ENCODE measurements at places on chromosomes 7 and 10. TPM values are rescaled to one million over a fixed set of nuclear protein-coding genes. Genes with fewer than 3 reads are reported as not detected.

- peak; percentile 90 for DNase-seq
These were observed 297.0 kb upstream of the AUTS2 start for GRCh38 chr7:69301253-69301652.

- no peak for DNase-seq
These were observed 291.5 kb downstream of the SDK1 start for GRCh38 chr7:3592401-3593134.

DNA sequence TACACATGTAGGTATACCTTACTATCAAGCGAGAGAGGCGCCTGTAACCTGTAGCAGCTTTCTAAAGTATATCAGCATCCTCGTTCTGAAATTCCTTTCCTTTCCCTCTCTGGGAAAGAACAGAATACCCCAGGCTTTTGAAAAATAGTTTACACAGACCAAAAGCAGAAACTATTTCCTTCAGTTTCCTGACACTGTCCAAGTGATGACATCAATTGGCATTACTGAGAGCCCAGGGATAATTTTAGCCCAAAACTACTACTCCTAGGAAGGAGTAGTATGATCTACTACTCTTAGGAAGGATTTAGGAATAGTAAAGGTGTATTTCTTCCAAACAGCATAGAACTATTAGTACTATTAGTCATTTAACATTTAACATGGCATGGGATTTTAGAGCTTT is 6.0 kb downstream of the GNG11 start:
- no peak for DNase-seq

- no peak for DNase-seq
These were observed 1.9 kb downstream of the CHAT start for GRCh38 chr10:49615721-49616120.

Gene AKR1C4
- total RNA-seq: not detected

Gene DNAH11
- 1.8 TPM for total RNA-seq

Gene NPY4R2
- not detected for total RNA-seq

Gene AKR1D1
- total RNA-seq: not detected

Data from tongue (tissue), 3 donors.